Cerebellar cortex (tissue), 1 donor: ENCODE measurements at places on chromosomes 1 and 21.

GRCh38 chr1:86156566-86157455 is at the start of gene COL24A1:
Gene COL24A1, minus strand, starts transcription at chr1:86156772. Its CDS starts 376 bp downstream, at chr1:86156396.
- DNase-seq = no peak

GRCh38 chr1:224044420-224044819 is 69.5 kb upstream of the FBXO28 start:
- no peak for DNase-seq

DNA sequence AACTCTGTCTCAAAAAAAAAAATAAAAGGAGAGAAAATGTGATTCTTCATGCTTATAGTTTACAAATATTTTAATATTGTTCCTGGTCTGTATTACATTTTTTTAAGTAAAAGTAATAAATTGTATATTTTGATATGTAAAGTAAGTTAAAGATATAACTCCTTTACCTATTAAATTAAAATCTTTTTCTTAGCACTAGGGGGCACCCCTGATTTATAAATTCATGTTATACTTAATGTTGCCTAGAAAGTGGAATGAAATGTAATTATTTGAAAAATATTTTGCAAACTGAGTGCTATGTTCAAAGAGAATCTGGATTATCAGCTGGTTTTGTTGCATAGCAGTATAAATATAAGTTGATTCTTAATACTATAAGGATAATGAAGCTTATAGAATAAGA is 49.2 kb downstream of the RALGPS2 start:
- DNase-seq = peak; percentile 41

GRCh38 chr1:110243574-110243973 is 33.5 kb downstream of the KCNC4 start:
- no peak for DNase-seq
